ENCODE measurements at places on chromosomes 6 and 20.

GRCh38 chr6:35496841-35497570 is at the start of gene TEAD3:
TEAD3 (minus strand) TSS chr6:35497079.
- DNase-seq = no peak

DNA sequence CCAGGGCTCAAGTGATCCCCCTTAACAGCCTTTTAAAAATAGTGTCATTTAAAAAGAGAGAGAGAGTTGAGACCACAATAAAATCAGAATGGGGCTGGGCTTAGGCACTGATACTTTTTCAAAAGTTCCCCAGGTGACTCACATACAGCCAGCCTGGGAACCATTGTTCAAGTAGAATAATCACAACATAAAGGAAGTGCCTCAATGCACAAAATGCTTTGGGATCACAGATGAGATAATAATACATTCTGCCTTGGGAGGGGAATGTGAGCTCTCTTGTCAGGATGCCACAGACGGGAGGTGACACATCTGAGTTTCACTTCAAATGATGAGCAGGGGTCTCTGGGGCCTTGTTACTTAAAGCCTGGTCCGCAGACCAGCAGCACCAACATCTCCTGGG is 34.0 kb upstream of the GABRR1 start:
- no peak for DNase-seq

- DNase-seq = no peak
Measured at GRCh38 chr6:132205946-132206345, 195.3 kb downstream of the MOXD1 start.

- DNase-seq = no peak
Measured at GRCh38 chr6:19102936-19103335, 715.8 kb downstream of the RNF144B start.
